ENCODE measurements at places on chromosomes 5 and 9. TPM values are rescaled to one million over a fixed set of nuclear protein-coding genes. Genes with fewer than 3 reads are reported as not detected.

Gene TMEFF1
- total RNA-seq = 0.10 TPM

Gene ADAMTS12
- total RNA-seq = not detected

Gene MATR3
- total RNA-seq = 229 TPM

Gene TUSC1
- total RNA-seq = 0.32 TPM

Gene PTPN3
- total RNA-seq = 2.8 TPM

Gene CAMK4
- 80.6 TPM for total RNA-seq

Gene DIPK1B
- total RNA-seq = 0.29 TPM

Gene ZNF354C
- 4.4 TPM for total RNA-seq

Gene SLC35D2
- total RNA-seq = 15.3 TPM

Gene HARS2
- 32.0 TPM for total RNA-seq

Gene C9orf43
- total RNA-seq = 0.22 TPM

Gene IL31RA
- 2.9 TPM for total RNA-seq

Gene PCDHGA3
- total RNA-seq = 0.34 TPM

Gene ARHGEF28
- total RNA-seq = not detected

Gene PCDHA4
- not detected for total RNA-seq

Gene PCDHB5
- total RNA-seq = not detected

Gene DMRT3
- total RNA-seq = not detected

Gene C5
- total RNA-seq = 0.83 TPM
